ENCODE measurements at places on chromosomes 2 and 18. TPM values are rescaled to one million over a fixed set of nuclear protein-coding genes. Genes with fewer than 3 reads are reported as not detected.

Gene SKOR2
- total RNA-seq, result not detected

Gene VWC2L
- total RNA-seq, result not detected

Gene SAG
- not detected for total RNA-seq

Gene ACVR2A
- total RNA-seq, result 15.3 TPM

- peaks cover 9% of the 10 kb centered on the region for H3K4me1 ChIP-seq
- H3K27me3 ChIP-seq, result no peaks in the 10 kb centered on the region
- H3K36me3 ChIP-seq, result no peaks in the 10 kb centered on the region
Measured at GRCh38 chr2:3200420-3200939, 177.1 kb downstream of the EIPR1 start.

- DNase-seq, result no peak
- no peak overlapping the region for H3K4me3 ChIP-seq
- H3K27me3 ChIP-seq, result no peaks in the 10 kb centered on the region
- no peaks in the 10 kb centered on the region for H3K36me3 ChIP-seq
- H3K4me1 ChIP-seq, result peaks cover 14% of the 10 kb centered on the region
- no peak overlapping the region for H3K27ac ChIP-seq
Measured at GRCh38 chr2:210445732-210446131, 30.8 kb downstream of the LANCL1 start.

DNA sequence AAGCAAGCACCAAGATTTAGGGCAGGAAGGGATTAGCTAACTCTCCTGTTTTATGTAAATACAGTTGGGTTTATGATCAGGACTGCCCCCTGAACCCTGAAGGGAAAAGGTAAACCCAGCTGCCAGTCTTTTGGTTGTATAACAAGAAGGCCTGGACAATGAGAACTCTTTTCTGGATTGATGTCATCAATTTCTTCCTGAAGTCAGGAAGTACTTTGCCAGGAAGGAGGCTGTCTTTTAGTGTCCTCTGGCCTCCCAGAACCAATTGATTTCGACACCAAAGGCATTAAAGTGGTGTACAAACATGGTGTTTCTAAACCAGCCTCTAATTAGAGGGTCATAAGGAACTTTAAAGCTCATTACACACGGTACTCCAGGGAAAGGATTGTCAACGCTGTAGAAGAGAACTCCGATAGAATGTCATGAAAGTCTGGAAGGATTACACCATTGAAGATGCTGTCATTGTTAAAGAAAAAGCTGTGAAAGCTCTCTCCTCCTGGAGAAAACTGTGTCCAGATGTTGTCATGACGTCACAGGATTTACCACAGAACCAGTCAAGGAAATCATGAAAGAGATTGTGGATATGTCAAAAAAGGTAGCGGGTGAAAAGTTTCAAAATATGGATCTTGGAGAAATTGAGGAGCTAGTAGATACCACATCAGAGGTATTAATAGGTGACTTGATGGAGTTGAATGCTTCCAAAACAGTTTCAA, 78.8 kb downstream of the ANKRD12 start:
- no peak overlapping the region for H3K27ac ChIP-seq
- no peak overlapping the region for H3K4me3 ChIP-seq
- no peak for DNase-seq
- no peaks in the 10 kb centered on the region for H3K4me1 ChIP-seq

- H3K36me3 ChIP-seq, result peaks cover 6% of the 10 kb centered on the region
- H3K4me1 ChIP-seq, result no peaks in the 10 kb centered on the region
- H3K27me3 ChIP-seq, result no peaks in the 10 kb centered on the region
Measured at GRCh38 chr2:11856095-11856494, 109.7 kb downstream of the LPIN1 start.

DNA sequence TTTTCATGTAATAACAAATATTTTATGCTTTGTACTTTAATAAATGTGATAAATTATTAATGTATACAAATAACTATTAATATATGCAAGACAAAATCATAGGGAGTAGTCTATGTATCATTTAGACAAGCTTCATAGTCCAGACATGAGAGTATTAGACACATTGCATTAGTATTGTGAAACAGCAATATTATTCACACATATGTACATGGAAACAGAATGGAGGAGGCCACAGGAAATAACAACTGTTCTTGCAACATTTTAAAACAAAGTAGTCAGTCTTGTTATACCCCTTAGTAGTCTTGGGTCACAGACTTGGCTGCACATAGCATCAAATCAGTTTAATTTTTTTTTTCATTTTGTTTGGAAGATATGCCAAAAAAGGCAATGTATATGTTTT, 15.8 kb downstream of the DSC1 start:
- DNase-seq, result no peak
- H3K36me3 ChIP-seq, result no peaks in the 10 kb centered on the region
- H3K4me3 ChIP-seq, result no peak overlapping the region

DNA sequence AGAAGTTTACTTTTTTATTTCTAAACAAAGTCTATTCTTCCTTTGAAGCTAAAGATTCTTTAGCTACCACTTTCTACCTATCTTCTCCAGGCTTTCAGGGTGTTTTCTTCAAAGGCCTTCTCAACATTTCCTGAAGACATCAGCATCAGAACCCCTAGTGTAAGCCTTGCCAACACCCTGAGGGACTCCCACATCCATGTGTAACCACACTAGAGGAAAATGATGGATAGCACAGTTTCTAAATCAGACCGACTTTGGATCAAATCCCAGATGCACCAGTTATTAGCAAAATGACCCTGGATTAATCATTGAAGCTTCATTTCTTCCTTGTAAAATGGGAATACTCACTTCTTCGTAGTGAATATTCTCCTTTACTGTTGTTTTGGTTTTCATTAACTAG, 4.7 kb upstream of the TTN start:
- H3K27ac ChIP-seq, result no peak overlapping the region
- H3K27me3 ChIP-seq, result no peaks in the 10 kb centered on the region
- no peak overlapping the region for H3K4me3 ChIP-seq
- no peaks in the 10 kb centered on the region for H3K4me1 ChIP-seq
- H3K36me3 ChIP-seq, result no peaks in the 10 kb centered on the region

DNA sequence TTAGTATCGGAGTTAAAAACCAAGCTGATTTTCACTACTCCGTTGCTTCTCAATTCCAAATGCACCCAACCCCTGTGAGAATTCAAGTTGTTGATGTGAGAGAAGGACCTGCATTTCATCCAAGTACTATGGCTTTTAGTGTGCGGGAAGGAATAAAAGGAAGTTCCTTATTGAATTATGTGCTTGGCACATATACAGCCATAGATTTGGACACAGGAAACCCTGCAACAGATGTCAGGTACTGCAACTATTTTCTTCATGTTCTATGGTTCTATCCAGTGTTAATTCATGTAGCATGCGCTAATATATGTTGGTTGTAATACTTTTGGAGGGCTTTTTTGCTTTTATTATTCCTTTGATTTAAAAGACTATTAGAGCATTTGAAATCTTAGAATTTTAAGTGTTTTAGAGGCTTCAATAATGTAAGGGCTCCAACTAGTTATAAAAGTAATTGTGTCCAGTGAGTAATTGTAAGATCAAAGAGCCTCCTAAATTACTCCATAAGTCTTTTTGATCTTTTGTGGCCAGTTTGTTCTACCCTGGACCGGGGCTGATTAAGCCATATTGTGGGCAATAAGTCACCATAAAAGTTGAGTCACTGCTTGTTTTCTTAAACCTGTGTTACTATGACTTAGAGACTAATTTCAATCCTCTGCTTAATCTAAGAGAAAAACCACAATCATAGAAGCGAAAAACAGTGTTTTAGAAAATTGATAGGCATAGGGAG, 22.9 kb downstream of the DSG4 start:
- no peak overlapping the region for H3K4me3 ChIP-seq
- H3K36me3 ChIP-seq, result no peaks in the 10 kb centered on the region
- no peak for DNase-seq
- H3K27me3 ChIP-seq, result no peaks in the 10 kb centered on the region
- H3K4me1 ChIP-seq, result no peaks in the 10 kb centered on the region
